ENCODE measurements at places on chromosomes 12 and 14.

DNA sequence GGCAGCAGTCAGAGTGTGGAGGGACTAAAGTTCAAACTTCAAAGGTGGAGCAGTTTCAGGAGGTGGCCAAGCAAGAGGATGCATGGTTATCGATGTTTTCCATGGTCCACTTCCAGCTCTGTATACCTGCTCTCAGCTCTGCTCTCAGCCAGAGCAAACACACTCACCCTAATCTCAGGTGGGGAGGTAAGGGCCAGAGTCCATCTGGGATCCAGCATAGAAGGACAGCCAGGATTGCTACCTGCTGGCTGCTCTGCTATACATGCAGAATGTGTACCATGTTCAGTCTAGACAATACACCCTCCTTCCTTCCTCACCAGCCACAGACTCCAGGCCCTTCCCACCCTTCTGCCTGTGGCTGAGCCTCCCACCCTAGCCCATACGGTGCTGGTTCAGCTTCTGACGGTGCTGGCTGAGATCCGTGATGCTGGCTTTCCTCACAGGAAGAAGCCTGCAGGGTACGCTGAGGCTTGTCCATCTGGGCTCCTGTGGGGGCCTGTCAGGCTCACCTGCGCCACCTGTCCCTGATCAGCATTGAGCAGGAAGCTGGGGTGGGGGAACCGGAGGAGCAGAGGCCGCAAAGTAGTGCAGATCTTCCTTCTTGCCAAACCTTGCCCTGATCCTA lies 2.4 kb downstream of the CBLN3 start:
- DNase-seq = no peak

- no peak for DNase-seq
These were observed 14.8 kb downstream of the JDP2 start for GRCh38 chr14:75442642-75443041.

GRCh38 chr12:62251609-62251958 lies 8.6 kb upstream of the USP15 start:
- no peak for DNase-seq

DNA sequence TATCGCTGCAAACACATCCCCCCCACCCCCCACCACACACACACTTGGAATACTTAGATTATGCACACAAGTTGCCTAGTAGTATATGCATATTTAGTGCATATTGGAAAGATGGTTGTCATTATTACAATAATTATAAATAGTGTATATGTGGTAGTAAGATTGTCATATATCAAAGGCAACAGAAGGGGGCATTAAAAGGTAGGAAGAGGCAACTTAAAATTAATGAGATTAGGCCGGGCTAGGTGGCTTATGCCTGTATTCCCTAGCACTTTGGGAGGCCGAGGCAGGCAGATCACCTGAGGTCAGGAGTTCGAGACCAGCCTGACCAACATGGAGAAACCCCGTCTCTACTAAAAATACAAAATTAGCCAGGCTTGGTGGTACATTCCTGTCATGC lies 52.1 kb downstream of the GSC start:
- no peak for DNase-seq

- DNase-seq = peak; percentile 13
These were observed 199.3 kb upstream of the PWP1 start for GRCh38 chr12:107486140-107486892.

GRCh38 chr12:3713483-3713882 lies 39.4 kb downstream of the CRACR2A start:
- no peak for DNase-seq

GRCh38 chr12:3597526-3598210 lies 106.7 kb downstream of the PRMT8 start:
- no peak for DNase-seq

GRCh38 chr14:103023881-103024473 lies 33.4 kb downstream of the CDC42BPB start:
- DNase-seq = no peak
